ENCODE measurements at places on chromosomes 4 and X.

DNA sequence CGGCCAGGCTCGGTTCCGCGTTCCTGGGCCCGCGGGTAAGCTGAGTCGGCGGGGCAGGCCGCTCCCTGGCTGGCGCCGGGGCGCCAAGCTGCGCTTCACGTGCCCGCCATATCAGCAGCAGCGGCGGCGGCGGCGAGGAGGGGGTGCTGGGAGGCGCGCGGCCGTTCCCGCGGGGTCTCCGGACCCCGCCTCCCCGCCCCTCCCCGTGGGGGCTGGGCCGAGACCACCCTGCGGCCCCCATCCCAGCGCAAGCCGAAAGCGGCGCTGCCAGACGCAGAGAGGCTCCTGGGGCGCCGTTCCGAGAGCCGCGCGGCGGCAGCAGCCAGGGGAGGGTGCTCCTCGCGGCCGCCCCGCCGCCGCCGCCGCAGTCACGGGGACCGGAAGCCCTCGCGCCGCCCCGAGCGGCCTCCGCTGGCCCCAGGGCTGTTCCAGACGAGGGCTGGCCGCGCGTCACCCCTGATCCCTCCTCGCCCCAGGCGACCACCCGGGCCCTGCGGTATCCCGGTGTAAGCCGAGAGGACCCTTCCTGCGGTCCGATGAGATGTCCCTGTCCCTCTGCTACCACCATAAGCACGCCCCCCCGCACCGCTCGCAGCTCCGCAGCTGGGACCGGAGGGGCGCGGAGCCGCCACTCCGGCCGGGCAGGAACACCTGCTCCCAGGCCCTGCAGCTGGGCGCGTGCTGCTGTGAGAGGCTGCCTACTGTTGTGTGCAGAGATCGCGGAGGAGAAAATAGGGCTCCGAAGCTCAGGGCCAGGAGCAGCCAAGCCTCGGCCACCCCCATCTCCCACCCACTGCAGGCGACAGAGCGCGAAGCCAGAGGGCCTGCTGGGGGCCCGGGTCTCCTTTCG, 7.5 kb upstream of the BCOR start:
- no peak for DNase-seq

DNA sequence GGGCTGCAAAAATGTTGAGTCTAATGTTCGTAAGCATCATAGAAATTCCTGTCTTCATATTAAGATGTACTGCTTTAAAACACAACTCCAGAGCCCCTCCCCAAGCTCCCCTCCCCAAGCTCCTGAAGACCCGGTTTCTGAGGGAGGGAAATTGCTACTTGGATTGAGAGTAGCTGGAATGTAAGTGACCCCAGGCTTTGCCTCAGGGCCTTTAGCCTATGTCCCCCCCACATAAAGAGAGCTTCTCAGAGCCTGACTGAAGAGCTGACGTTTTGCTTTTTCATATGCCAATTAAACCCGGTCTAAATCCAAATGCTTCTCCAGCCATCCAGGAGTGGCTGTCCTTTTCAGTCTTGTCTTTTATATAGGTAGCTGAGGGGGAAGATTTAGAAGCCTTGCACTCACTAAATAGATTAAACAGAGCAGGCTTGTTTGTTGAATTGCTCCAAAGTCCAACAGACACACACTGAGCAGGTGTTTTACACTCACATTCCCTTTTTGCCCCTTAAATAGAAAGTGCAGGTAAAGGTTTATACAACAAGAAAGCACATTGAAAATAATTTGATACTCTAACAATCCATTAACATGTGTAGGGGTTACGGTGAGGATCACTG, 19.6 kb downstream of the ARX start:
- DNase-seq = no peak

GRCh38 chr4:144645102-144645630, 790 bp upstream of the HHIP start:
- DNase-seq = no peak

DNA sequence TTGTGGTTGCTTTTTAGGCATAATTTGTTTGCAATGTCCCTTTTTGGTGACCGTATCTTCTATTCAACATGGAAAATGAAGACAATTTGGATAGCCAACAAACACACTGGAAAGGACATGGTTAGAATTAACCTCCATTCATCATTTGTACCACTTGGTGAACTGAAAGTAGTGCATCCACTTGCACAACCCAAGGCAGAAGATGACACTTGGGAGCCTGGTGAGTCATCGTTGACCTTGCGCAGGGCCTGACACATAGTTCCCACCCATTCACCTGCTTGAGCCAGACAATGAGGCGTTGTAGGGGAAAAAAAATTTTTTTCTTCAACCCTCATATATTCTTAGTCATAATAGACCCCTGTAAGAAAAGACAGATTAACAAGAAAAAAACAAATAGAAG, 32.4 kb downstream of the EGF start:
- no peak for DNase-seq

Measured in ascending aorta (tissue), 2 donors.